Hepatocyte (in vitro differentiated cells): ENCODE measurements at places on chromosomes 3 and 15.

DNA sequence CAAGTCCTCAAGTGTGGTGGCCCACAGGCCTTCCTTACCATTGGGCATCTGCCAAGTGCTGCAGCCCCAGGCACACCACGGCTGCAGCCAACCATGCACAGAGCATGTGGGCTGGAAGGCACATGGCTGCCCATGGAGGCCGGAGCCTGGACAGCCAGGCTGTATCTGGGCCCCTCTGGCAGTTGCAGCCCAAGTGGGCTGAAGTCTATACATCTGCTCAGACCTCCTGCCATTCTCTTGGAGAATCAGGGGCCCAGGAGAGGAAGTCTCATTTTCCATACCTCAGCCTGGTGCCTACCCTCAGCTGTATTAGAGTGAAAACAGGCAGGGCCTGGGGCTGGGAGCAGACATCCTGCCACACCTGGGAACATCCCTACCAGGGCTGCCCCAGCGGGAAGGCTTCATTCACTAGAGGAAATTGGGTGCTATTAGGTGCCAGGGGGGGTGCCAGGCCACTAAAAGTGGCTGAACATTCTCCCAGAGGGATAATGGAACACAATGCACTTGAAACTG, 48.0 kb upstream of the SLCO2A1 start:
- DNase-seq: no peak

GRCh38 chr15:29128671-29129070, 141.0 kb downstream of the NSMCE3 start:
- no peak for DNase-seq

DNA sequence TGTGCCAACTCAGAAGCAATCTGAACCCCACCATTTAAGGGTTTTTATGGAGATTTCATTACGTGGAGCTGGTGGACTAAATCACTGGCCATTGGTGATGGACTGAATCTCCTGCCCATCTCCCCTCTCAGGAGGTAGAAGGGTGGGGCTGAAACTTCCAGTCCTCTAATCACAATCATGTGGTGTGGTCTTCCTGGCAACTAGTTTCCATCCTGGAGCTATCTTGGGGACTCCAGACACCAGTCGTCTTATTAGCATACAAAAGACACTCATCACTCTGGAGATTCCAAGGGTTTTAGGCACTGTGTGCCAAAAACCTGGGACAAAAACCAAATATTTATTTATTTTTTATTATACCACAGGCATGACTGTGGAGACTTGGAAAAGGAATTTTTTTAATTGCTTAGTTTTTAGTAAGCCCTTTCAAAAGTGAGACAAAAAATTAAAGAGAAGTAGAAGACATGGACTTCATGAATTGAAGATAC, 203.6 kb downstream of the WNT5A start:
- no peak for DNase-seq

DNA sequence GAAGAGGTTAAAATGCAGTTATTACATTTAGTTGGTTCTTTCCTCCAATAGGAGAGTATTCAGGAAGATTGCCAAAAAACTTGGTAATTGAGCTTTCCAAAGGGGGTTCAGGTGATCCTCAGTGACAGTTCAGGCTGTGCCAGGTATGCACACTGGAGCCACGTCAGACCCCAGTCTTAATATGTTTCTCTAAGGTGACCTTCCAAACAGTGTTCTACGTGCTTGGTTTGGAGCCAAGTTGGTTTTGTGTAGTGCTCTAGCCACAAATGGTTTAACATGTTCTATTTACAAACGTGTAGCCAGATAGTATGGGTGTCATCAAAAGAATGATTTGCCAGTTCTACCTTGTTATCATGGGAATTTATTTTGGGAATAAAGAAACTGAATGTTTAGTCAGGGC, 21.0 kb downstream of the CTDSPL start:
- no peak for DNase-seq

DNA sequence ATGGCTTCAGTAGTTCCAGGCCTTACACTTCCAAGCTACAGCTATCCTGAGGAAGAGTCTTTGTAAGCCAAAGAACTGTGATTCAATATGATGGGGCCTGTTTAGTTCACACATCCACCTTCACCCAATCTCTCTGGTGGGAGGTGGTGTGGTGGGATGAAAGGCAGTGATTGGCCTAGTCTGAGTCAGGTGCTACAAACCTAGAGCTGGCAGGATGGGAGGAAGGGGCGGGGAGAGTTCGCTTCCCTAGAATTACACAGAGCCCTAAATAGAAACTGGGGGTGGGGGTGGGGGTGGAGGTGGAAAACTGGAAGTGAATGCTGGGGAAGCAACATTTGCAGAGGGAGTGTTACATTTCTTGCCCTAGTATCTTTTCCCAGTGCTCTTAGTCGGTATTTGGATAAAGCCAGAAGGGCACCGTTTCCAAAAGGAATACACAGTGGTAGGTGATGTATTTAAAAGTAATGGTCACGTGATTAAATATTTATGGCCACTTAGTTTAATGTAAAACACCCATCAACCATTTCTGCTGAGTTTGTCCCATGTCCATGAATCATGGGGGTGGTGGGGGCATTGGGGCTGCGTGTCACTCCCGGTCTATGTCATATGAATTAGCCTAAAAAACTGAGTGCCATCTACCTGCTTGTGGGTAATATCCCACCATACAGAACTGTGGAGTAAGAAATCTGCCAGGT, 247.6 kb upstream of the PROK2 start:
- DNase-seq: no peak

- no peak for DNase-seq
Observed at GRCh38 chr15:92528736-92529135, 126.8 kb downstream of the FAM174B start.

GRCh38 chr3:144429719-144430121, 458.1 kb downstream of the DIPK2A start:
- DNase-seq: no peak

GRCh38 chr3:142355692-142356091, 92.1 kb downstream of the XRN1 start:
- DNase-seq: no peak

DNA sequence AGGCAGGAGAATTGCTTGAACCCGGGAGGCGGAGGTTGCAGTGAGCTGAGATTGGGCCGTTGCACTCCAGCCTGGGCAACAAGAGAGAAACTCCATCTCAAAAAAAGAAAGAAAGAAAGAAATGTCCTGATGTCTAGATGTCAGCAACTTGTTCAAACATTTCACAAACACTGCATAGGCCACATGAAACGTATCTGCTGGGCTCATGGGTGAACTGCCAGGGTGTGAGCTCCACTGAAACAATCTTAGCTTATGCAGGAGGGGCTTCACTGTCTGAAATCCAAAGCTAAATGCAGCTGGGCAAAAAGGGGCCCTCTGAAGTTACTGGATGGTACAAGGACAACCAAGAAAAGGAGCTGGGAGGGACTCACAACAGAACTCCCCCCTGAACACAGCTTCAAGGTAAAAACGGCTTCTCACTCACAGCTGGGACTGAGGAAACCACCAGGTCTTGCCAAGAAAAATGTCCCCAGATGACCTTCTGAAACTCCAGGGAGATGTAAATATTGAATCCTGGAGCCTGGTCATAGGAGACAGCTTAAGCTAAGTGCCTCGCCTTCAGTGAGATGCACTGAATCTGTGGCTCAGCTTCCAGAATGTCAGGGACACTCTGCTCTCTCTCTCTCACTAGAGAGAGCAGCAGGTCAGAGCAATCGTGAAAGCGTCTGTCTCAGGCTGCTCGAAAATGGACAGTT, 31.9 kb downstream of the SEC61A1 start:
- DNase-seq: no peak

GRCh38 chr15:40915116-40915661, 14.0 kb upstream of the DLL4 start:
- DNase-seq: no peak

DNA sequence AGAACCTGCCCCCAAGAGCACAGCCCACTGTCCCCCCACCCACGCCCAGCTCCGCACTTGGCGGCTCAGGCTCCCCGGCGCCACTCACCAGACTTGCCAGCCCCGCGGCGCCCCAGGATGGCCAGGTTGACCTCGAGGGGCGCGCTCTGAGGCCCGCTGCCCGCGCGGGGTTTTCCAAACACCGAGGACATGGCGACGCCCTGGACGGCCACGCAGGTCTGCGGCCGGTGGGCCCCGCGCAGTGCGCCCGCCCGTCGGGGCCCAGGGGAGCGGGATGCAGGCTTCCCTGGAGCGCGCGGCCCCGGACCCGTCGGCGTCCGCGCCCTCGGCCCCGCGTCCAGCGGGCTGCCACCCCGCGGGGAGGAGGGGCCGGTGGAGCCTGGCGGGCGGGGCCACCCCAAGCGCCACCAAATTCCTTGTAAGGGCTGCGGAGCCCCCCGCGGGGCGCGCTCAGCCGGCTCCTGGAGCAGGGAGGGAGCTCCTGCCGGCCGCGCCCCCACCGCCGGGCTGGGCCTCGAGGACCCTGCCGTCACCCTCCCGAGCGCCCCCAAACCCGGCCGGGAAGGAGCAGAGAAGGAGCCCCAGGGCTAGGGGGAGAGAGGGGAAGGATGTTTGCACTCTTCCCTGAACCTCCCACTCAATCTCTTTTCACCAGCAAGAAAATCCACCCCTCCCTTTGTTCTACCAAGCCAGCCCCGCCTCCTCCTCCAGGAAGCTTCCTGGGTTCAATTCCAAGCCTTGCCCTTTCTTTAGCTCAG, at the start of gene RASL12:
Gene RASL12, minus strand, starts transcription at position 347 of the 758 bp plus-strand sequence. Its CDS starts 156 bp downstream, at position 191.
- DNase-seq: peak; percentile 48
